ENCODE measurements at places on chromosomes 12 and 14. TPM values are rescaled to one million over a fixed set of nuclear protein-coding genes. Genes with fewer than 3 reads are reported as not detected.

DNA sequence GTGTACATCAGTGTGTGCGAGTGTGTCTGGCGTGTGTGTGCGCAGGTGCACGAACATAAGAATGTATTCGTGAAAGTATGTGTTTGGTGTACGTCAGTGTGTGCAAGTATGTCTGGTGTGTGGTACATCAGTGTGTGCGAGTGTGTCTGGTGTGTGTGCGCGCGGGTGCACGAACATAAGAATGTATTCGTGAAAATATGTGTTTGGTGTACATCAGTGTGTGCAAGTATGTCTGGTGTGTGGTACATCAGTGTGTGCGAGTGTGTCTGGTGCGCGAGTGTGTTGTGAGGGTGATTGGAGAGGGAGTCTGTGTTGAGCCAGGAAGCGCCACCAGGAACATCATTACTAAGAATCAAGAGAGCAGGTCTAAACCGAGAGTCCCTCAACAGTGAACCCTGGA lies 143.8 kb downstream of the BCL11B start:
- no peak for DNase-seq

GRCh38 chr14:103472939-103473338 lies 49.7 kb downstream of the CKB start:
- DNase-seq: no peak

GRCh38 chr14:20978687-20979086 lies 11.1 kb upstream of the METTL17 start:
- no peak for DNase-seq

CELA1 gene
- not detected for total RNA-seq

DNA sequence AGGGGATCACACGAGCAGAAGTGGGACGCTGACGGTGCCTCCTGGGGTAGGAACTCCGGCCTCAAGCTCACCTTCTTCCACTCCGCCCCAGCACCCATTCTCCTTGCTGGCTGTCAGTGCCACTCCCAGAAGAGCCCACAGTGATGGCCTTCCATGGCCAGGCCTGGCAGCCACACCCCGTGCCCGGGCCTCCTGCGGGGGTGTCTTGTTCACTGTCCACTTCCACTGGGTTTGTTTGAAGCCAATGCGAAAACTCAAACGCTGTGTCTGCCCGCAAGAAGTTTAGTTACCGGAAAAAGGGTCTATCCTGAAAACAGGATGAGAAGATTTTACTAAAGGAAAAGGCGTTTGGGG lies 38.1 kb downstream of the CCDC88C start:
- DNase-seq: no peak

DNA sequence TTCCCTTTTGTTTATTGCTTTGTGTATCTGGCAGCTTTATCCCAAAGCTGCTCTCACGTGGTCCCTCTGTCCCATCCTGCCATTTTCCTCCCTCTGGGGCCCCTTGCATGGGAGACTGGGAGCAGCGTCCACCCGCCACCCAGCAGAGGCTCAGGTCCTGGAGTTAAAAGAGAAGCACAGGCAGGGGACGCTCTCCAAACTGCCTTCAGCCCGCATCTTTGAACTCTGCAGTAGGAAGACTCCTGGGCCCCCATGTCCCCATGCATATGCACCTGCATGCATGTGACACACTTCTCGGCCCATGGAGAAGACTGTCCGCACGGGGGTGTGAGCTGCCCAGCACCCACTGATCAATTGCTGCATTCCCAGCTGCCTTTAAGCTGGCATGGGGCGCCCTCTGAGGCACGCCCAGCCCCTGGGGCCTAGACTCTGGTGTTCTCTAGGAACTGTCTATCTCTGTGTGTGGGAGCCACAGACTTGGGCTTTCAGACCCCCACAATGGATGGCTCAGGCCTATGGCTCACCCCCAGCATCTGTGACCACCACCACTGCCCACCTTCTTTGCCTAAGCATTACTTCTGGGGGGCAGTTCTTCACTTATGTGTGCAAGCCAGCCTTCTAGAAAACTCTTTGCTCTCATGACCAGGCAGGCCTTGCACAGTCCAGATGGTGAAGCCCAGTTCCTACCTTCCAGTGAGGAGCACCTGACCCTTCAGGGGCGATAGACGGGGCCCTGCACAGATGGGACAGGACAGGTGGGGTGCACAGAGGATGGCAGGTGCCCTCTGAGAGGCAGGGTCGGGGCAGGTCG lies 96.1 kb upstream of the DIO3 start:
- no peak for DNase-seq

GRCh38 chr12:132506328-132507160 lies 16.6 kb downstream of the FBRSL1 start:
- no peak for DNase-seq

GPD1 gene
- total RNA-seq: 54.1 TPM

DNA sequence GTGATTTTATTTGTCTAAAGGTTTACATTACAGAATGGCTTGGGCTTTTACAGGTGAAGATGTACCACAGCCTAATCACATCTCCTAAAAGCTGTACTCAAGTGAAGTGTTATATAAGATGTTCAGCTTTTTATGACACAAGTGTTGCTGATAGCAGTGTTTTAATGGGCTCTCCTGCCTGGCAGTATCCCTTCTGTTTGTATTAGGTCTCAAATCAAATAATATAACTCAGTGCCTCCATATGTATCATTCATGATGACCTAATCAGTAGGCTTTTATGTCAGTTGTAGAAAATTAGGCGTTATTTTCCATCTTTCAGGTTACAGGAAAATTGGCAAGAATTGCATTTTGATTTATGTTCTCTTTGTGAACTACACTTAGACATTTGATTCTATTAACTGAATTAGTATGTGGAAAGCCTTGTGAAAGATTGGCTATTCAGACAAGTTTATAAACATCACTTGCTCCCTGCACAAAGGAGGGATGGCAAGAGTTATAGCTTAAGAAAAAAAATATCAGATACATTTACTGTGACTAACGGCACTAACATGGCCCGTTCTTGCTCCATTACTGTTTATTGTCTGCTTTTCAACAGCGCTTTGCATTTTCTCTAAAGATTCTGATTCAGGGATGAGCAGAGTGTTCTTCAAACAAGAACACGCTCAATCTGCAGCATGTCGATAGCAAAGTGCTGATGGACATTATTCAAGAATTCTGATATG lies 143.7 kb upstream of the DIO2 start:
- no peak for DNase-seq

Measured in myocyte (in vitro differentiated cells).